Hematopoietic multipotent progenitor cell treated with erythropoietin and hydrocortisone succinate and interleukin-3 and kit ligand, for 6 days (in vitro differentiated cells): ENCODE measurements at places on chromosomes 5 and 9.

DNA sequence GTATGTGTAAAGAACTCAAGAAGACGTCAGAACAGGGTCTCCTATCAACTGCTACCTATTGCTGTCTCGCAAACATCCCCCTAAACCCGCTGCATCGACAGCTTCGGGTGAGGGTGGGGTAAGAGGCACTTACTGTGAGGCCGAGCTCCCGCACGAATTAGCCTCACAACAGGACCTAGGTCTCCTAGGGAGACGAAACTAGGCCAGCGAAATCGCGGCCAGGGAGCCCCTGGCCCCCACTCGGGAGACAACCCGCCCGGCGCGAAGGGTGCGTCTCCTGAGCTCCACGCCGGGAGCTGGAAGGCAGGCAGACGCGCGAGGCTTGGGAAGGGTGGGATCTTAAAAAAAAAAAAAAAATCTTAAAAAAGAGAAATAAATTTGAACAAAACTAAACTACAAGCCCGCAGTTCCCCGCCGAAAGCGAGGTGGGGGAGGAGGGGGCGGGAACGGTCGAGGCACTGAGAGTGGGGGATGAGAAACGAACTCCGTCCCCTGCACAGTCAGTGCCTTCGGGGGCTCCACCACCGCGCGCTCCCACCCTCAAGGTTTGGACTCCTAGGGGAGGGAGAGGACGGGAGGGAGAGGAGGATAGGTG is 33.0 kb upstream of the NFIB start:
- DNase-seq, result no peak

GRCh38 chr5:39714036-39714698 is 289.4 kb upstream of the DAB2 start:
- DNase-seq, result peak; percentile 65

GRCh38 chr9:91164724-91165520 is 196.8 kb downstream of the AUH start:
- DNase-seq, result peak; percentile 98

- no peak for DNase-seq
These were observed 28.4 kb upstream of the BTNL3 start for GRCh38 chr5:180960209-180960608.

DNA sequence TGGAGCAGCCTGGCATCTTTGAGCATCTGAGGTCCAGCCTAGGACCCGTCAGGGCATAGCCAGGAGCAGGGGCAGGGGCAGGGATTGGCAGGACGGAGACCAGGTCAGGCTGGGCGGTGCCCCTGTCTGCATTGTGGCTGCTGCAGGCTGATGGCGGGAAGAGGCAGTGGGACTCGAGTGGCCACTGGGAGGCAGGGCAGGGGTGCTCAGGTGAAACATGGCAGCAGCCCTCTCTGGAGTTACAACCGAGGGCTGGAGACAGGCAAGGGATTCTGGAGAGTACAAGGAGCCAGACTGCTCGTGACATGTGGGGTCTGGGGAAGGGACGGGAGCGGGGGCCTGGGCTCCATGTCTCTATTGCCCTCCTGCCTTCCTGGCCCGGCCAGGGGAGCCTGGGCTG is 97.4 kb upstream of the RAPGEF1 start:
- DNase-seq, result peak; percentile 17

GRCh38 chr5:604391-604831 is 7.7 kb upstream of the CEP72 start:
- DNase-seq, result no peak

DNA sequence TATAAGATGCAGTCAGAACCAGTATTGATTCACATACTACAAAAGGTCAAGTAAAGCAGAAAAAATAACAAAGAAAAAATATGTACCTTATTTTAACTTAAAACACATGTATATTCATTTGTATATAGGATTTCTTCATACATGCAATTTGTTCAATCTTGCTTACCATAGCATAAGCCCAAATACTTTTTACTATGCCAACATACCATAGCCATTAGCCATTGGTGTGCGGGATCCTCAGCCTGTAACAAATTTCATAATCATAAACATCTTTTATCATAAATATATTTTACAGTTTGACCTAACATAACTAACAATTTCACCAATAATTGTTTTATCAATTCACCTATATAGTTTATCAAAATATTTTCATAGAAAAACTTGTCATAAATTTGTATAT is 51.1 kb downstream of the MPDZ start:
- DNase-seq, result no peak

GRCh38 chr5:163135849-163136248 is 301.5 kb upstream of the CCNG1 start:
- no peak for DNase-seq

- peak; percentile 37 for DNase-seq
These were observed 9.0 kb upstream of the PHF2 start for GRCh38 chr9:93567271-93567959.
